CD4-positive, alpha-beta T cell treated with Interferon gamma for 1 hour (primary cell): ENCODE measurements at places on chromosomes 5 and 9.

GRCh38 chr9:123455187-123455586 lies 99.2 kb downstream of the CRB2 start:
- no peak for DNase-seq

DNA sequence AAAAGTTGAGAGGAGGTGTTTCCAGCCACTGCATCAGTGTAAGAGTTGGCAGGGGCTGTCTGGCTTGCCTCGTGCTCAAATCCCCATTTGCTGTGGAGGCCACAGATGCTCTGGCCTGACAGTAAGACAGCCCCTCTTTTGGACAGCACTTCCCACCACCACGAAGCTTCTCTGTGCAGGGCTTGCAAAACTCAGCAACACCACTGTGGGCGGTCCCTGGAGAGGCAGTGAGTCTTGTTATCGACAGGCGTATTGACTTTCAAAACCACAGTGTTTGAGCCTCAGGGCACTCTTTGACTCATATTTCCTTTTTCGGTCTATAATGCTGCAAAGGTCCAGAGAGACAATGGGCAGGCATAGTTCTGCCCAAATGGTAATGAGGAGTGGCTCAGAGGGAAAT lies 539.5 kb downstream of the EBF1 start:
- no peak for DNase-seq

DNA sequence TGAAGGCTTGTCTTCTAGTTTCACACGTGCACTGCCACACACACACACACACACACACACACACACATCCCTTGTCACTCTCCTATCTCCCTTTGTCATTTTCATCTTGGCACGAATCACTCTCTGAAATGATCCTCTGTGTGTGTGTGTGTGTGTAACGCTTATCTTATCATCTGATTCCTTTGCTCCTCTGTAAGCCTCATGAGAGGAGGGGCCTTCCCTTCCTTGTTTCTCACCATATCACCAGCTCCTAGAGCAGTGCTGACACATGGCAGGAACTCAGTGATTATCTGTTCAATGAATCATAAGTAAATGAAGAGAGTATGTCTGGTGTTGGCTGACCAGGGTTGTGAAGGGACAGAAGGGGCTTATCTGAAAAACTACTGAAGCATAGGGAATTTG lies 53.3 kb downstream of the PDE4D start:
- DNase-seq, result no peak

- no peak for DNase-seq
Measured at GRCh38 chr5:109533751-109534272, 124.0 kb upstream of the PJA2 start.

DNA sequence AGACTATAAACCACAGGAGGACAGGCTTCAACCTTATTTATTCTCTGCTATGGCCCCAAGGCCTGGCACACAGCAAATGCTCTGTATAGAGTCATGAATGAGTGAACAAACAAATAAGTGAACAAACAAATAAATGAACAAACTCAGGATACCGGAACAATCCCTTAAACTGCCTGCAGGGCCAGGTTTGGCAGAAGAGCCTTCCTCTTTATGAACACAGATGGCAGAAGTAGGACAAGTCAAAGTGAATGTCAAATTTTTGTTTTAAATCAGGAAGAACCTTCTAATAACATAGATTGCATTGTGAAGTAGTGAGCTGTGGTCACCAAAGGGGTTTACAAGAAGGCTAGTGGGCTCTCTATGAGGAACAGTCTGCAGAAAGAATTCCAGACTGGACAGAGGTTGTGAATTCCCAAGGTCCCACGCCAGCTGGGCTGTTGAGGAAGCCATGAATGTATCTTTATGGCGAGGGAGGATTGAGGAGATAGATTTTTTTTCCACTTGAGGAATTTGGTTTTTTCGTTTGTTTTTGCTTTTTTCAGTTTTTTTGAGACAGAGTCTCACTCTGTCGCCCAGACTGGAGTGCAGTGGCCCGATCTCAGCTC lies 30.3 kb upstream of the STING1 start:
- DNase-seq, result no peak

GRCh38 chr9:127303830-127304229 lies 39.3 kb downstream of the GARNL3 start:
- no peak for DNase-seq

GRCh38 chr9:123368536-123369153 lies 12.6 kb downstream of the CRB2 start:
- DNase-seq, result no peak

DNA sequence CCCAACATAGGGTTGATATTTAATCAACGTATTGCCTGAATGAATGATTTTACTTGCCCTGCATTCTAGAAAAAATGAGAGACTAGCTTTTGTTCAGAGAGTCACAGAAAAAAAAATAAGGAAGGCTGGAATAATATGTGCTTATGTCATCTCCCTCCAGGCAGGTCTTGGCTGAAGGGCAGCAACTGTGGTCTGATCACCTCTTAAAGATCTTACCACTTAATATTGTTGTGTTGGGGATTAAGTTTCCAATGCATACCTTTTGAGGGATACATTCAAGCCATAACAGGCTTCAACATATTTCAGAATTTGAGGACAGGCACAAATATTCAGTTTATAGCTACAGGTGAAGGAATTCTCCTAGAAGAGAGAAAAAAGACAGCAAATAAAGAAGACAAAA lies 157.3 kb upstream of the S1PR3 start:
- DNase-seq, result no peak

- DNase-seq, result no peak
Measured at GRCh38 chr5:126015235-126016181, 407.7 kb upstream of the GRAMD2B start.
